Osteoblast (primary cell): ENCODE measurements at places on chromosomes 16 and 17. TPM values are rescaled to one million over a fixed set of nuclear protein-coding genes. Genes with fewer than 3 reads are reported as not detected.
A peak's percentile ranks its signal among the peaks of the same experiment; 100 is the strongest.

DNA sequence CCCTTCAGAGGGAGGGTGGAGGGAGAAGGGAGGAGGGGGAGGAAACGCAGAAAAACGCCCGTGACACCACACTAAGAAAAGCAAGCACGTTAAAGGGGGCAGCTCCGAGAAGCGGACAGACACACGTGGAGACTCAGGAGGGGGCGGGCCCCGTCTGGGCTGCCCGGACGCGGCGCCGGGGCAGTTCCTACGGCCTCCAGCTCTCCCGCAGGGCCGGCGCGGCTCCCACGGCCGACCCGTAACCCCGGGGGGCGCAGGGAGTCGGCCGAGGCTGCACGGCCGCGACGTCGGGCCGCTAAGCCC lies 362 bp downstream of the KLHDC4 start:
- DNase-seq: peak; percentile 90

DNA sequence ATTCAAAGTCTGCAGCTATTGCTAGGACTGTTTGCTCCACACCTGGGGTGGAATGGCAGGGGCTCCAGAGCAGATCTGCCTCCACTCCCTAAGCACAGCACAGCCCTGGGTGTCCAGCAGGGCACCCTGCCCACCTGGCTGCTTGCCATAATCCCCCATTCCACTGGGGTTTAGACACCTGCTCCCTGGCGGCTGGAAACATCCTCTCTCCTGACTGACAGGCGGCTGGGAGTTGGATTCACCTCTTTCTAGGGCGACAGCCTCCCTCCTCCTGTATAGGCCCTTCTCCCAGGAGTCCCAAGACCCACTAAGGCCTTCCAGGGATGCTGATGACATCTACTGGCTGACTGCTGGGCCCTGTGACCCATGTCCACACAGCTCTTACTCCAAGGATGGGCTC lies 18.0 kb downstream of the HDAC5 start:
- DNase-seq: no peak

RAB34 gene
- 176 and 186 TPM in 2 replicates for total RNA-seq

MRC2 gene
- total RNA-seq: 443 and 552 TPM in 2 replicates
